RWPE2 (cell line): ENCODE measurements at places on chromosomes 5 and 9.

DNA sequence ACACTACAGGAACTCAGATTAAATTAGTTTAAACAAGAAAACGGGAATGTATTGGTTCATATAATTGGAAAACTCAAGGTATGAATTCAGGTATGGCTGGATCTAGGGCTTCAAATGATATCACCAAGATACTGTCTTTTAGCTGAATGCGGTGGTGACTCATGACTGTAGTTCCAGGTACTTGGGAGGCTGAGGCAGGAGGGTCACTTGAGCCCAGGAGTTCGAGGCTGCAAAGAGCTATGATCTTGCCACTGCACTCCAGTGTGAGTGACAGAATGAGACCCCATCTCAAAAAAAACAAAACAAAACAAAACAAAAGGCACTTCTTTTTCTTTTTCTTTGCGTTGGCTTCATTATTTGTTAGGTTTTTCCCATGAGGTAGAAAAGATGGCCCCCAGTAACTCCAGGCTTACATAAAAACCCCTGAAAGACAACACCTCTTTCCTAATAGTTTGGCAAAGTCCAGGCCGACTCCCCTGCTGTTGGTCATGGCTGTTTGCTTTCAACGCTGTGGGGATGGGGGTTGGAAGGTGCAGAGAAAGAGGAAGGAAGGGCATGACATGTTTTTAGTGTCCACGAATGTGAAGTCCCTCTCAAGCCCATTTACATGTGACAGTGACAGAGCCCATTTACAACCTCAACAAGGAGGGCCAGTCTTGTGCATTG lies 39.8 kb upstream of the CRB2 start:
- DNase-seq = no peak

GRCh38 chr5:623531-623930 lies 11.4 kb downstream of the CEP72 start:
- DNase-seq = no peak

GRCh38 chr9:19700699-19701098 lies 88.1 kb downstream of the SLC24A2 start:
- DNase-seq = no peak

DNA sequence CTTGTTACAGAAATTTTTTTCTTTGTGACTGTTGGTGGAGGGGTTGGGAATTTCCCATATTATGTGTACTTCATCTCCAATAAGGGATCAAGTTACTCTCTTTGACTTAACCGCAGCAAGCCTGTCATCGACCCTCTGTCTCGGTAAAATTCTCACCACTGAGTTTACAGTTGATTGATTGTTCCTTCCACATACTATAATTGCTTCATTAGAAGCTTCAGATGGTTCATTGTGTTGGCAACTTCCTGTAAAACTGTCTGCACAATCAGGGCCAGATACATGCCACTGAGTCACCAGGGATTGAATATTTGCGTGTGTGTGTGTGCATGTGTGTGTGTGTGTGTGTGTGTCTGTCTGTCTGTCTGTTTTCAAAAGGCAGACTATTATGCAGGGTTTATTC lies 176.6 kb downstream of the ZNF462 start:
- DNase-seq = no peak

DNA sequence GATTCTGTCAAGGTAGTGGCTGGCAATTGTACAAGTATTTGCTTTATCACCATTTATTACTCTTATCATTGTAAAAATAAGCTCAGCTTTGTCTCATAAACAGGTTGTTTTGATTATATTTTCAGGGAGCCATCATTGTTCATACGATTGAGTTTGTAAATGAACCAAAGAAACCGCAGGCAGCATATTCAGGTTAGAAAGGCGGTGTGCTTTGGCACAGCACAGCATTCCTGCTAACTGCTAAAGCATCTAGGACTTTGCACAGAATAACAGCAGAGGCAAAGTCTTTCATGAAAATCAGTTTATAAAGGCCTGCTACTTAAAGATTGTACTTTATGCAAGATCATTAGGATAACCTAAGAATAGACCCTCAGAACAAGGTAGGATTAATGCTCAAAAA lies 281.5 kb upstream of the SLC24A2 start:
- no peak for DNase-seq

DNA sequence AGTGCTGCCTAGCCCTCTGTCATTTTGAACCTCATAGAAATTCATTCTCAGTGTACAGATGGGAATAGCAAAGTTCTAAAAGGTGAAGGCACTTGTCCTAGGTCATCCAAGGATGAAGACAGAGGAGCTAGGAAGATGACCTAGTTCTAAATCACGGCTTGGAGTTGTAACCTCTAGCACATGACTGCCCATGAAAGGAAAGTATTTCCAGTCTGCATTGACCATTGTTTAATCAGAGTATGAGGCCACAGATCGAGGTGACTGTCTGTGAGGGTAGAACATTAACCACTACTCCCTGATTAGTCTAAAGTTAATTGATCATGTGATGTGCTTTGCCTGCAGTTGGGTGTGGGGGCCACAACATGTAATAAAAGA lies 674 bp upstream of the TNFSF15 start:
- no peak for DNase-seq

DNA sequence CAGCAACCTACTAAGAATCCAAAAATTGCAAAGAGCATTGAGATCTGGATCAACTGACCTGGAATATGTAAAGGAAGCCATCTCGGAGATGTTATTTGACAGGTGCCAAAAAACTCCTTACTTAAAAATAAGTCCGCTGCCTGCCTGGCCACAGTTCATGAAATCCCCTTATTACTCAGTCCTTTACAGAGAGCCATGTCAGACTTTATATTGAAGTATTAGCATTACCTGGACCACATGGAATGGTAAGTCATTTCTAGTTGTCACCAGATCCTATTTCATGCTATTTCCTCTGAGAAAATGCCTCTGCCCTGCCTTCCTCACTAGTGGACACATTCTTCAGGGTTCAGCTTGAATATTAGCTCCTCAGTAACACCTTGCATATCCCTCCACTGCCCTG lies 115.7 kb downstream of the DEPDC1B start:
- DNase-seq = no peak

DNA sequence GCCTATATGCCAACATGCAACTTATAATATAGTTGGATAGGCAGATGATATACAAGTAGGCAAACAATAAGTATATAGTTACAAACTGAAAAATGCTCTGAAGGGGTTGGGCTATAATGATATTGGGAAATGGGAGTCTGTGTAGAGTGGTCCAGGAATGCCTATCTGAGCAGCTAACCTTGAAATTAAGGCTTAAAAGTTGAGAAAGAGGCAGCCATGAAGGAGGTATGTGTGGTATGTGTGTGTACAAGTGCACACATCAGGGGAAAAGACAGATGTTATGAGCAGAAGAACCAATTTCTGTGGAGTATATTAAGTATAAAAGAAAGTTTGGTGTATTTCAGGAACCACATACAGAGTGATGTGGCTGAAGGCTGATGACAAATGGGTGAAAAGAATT lies 154.9 kb upstream of the PAPPA start:
- no peak for DNase-seq

DNA sequence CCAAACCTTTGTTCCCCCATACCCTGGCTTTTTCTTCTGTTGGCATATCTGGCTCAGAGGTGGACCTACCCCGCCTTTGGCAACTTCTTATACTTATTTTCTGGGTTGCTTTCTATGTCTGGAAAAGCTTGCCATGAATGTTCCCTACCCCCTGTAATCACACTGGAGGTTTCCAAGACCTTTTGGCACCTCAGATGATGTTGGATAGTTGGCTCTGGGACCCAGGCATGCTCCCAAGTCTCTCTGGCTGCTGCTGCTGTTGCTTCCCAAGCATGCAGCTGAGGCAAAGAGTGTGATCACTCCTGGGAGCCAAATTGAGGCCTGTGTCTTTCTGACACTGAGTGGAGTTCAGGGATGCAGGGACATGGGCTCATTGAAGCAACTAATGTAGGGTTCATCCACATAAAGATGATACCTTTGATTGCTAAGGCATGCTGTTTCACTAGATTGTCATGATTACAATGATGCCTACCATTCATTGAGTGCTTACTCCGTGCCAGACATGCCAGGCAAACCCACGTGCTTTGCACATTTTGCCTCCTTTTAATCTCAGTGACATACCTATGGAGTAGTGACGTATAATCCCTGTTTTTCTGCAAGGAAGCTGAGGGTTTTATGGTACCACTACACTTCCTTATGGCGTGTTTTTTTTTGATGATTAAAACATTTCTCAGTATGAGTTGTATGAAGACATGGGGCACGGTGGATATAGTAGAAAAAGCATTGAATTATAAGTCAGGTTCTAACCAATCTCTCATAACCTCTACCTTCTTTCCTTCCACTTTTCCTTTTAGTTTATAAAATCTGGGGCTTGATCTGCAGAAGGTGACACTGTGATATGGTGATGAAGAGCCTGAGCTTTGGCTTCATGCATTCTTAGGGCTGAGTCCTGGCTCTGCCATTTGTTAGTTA lies 73.1 kb downstream of the ARHGAP26 start:
- DNase-seq = no peak

- no peak for DNase-seq
Observed at GRCh38 chr5:142716963-142717362, 31.1 kb upstream of the FGF1 start.

- DNase-seq = no peak
Observed at GRCh38 chr5:110019119-110019518, 329.4 kb downstream of the MAN2A1 start.

GRCh38 chr9:105038051-105038450 lies 110.1 kb upstream of the ABCA1 start:
- DNase-seq = no peak

- DNase-seq = no peak
Observed at GRCh38 chr5:143635146-143635752, 176.7 kb upstream of the HMHB1 start.

GRCh38 chr5:111278858-111279504 lies 54.8 kb downstream of the CAMK4 start:
- DNase-seq = no peak

GRCh38 chr5:101430551-101430950 lies 527.5 kb upstream of the ST8SIA4 start:
- no peak for DNase-seq

DNA sequence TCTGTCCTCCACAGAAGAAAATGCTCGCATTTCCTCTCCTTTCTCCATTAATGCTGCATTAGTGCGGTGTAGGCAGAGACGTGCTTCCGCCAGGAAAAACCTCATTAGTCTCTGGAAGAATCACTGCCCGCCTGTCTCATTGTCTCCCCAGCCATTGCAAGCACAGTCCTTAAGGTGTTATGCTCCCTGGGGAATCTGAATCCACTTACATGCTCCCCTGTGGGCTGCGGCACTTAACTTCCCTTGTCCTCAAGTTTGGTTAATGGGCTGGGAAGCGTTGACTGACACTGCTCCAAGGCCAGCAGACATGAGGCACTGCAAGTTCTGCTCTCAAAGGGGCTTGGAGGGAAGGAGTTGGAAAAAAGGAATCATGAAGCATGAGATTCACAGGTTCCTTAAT lies 41.6 kb downstream of the TARS1 start:
- no peak for DNase-seq

GRCh38 chr5:166165596-166165995 lies 2125.8 kb upstream of the WWC1 start:
- DNase-seq = no peak
